ENCODE measurements at places on chromosomes 5 and 9. TPM values are rescaled to one million over a fixed set of nuclear protein-coding genes. Genes with fewer than 3 reads are reported as not detected.

The GCNT4 gene
- total RNA-seq, result 1.8 TPM

The OTULINL gene
- 0.18 TPM for total RNA-seq

The AIF1L gene
- total RNA-seq, result 0.18 TPM

The STKLD1 gene
- 0.28 TPM for total RNA-seq

The COL5A1 gene
- total RNA-seq, result 21.1 TPM

The MTMR12 gene
- total RNA-seq, result 20.3 TPM

The IFNA21 gene
- not detected for total RNA-seq

The IL9 gene
- total RNA-seq, result not detected

The SETD9 gene
- 8.1 TPM for total RNA-seq

- no peaks in the 10 kb centered on the region for H3K27me3 ChIP-seq
- H3K4me3 ChIP-seq, result no peak overlapping the region
- H3K36me3 ChIP-seq, result no peaks in the 10 kb centered on the region
- H3K4me1 ChIP-seq, result no peaks in the 10 kb centered on the region
- DNase-seq, result no peak
Measured at GRCh38 chr5:83340511-83340918, 131.0 kb upstream of the VCAN start.

GRCh38 chr5:143128412-143129071 lies 274.9 kb downstream of the NR3C1 start:
- no peaks in the 10 kb centered on the region for H3K36me3 ChIP-seq
- no peak overlapping the region for H3K27ac ChIP-seq
- no peak for DNase-seq
- H3K4me3 ChIP-seq, result no peak overlapping the region
- H3K27me3 ChIP-seq, result no peaks in the 10 kb centered on the region

GRCh38 chr9:103041961-103042360 lies 46.8 kb downstream of the CYLC2 start:
- no peaks in the 10 kb centered on the region for H3K36me3 ChIP-seq
- DNase-seq, result no peak
- no peaks in the 10 kb centered on the region for H3K4me1 ChIP-seq
- H3K27me3 ChIP-seq, result no peaks in the 10 kb centered on the region
- H3K27ac ChIP-seq, result no peak overlapping the region

GRCh38 chr5:115297031-115297430 lies 577 bp upstream of the CCDC112 start:
- H3K36me3 ChIP-seq, result no peaks in the 10 kb centered on the region
- H3K27me3 ChIP-seq, result no peaks in the 10 kb centered on the region
- H3K4me1 ChIP-seq, result no peaks in the 10 kb centered on the region
- H3K27ac ChIP-seq, result no peak overlapping the region
- peak overlapping the region; percentile 42 for H3K4me3 ChIP-seq

GRCh38 chr5:107499237-107499636 lies 171.5 kb downstream of the EFNA5 start:
- H3K4me3 ChIP-seq, result no peak overlapping the region
- H3K27me3 ChIP-seq, result no peaks in the 10 kb centered on the region
- H3K27ac ChIP-seq, result no peak overlapping the region
- H3K36me3 ChIP-seq, result no peaks in the 10 kb centered on the region

- H3K36me3 ChIP-seq, result no peaks in the 10 kb centered on the region
- H3K27ac ChIP-seq, result peak overlapping the region; percentile 28
- peaks cover 8% of the 10 kb centered on the region for H3K4me1 ChIP-seq
- no peak for DNase-seq
- peak overlapping the region; percentile 37 for H3K4me3 ChIP-seq
Measured at GRCh38 chr5:93151896-93152295, 429.1 kb downstream of the NR2F1-AS1 start.

- H3K4me1 ChIP-seq, result no peaks in the 10 kb centered on the region
- H3K27me3 ChIP-seq, result no peaks in the 10 kb centered on the region
- H3K4me3 ChIP-seq, result no peak overlapping the region
Measured at GRCh38 chr5:137486707-137487106, 12.4 kb downstream of the SPOCK1 start.

DNA sequence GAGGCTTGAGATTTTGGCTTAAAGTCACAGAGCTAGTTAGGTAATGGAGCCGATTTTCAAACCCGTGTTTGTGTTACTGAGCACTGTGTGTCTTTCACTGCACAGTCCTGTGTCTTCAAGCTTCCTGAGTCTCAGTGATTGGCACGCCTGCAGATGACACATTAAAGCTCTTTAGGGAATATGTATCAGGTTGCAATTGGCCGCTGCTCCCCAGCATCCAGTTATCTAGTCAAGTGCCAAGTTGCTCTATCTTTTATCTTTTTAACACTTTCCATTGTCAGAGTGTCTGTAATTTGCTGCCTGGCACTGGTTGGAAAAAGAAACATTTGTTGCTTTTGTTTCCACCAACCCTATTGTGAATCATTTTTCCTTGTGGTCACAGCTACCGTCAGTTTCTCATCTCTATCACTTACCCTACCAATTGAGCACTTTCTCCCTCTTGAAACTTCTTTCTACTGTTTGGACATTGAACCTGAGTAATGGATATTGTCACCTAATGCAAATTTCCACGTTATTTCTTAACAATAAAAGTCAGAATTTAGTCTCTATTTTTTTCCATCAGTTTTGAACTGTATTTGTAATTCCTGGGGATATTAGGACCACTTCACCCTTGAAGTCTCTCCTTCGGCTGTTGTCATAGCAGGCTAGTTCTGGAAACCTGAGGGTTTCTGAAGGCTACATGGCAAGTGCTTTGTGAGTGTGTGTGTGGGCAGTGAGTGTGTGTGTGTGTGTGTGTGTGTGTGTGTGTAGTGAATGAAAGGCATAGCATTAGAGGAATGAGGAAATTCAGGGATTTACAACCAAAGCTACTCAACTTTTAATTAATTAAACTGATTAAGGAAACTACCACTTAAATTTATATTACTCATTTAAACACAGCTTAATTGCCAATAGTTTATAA lies 274.3 kb downstream of the ISL1 start:
- no peak overlapping the region for H3K4me3 ChIP-seq
- H3K36me3 ChIP-seq, result no peaks in the 10 kb centered on the region
- no peak overlapping the region for H3K27ac ChIP-seq
- H3K4me1 ChIP-seq, result no peaks in the 10 kb centered on the region
- no peak for DNase-seq

GRCh38 chr5:58628626-58629025 lies 45.8 kb downstream of the RAB3C start:
- no peak overlapping the region for H3K27ac ChIP-seq
- no peak overlapping the region for H3K4me3 ChIP-seq
- H3K36me3 ChIP-seq, result no peaks in the 10 kb centered on the region
- no peaks in the 10 kb centered on the region for H3K4me1 ChIP-seq
- no peak for DNase-seq

DNA sequence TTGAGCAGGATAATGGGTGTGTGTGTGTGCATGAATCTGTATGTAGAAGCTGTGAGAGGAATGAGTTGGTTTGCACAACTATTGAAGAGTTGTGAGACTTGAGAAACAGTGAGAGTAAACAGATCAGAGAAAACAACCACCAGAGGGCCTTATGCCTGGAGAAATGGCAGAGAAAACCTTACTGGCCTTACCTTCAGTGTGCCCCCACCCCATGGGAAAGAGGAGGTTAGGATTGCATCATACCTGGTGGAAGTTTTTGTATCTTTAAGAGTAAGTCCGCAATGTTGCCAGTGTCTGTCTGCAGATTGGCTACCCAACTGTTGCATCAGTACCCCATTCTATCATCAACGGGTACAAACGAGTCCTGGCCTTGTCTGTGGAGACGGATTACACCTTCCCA lies 1909.4 kb upstream of the WWC1 start:
- no peak overlapping the region for H3K27ac ChIP-seq
- no peak for DNase-seq
- H3K4me3 ChIP-seq, result no peak overlapping the region
- no peaks in the 10 kb centered on the region for H3K36me3 ChIP-seq
- no peaks in the 10 kb centered on the region for H3K27me3 ChIP-seq
- no peaks in the 10 kb centered on the region for H3K4me1 ChIP-seq

- no peak overlapping the region for H3K27ac ChIP-seq
- H3K4me3 ChIP-seq, result no peak overlapping the region
- no peaks in the 10 kb centered on the region for H3K36me3 ChIP-seq
- no peaks in the 10 kb centered on the region for H3K4me1 ChIP-seq
- DNase-seq, result peak; percentile 3
Measured at GRCh38 chr5:31664566-31664965, 25.6 kb downstream of the PDZD2 start.

DNA sequence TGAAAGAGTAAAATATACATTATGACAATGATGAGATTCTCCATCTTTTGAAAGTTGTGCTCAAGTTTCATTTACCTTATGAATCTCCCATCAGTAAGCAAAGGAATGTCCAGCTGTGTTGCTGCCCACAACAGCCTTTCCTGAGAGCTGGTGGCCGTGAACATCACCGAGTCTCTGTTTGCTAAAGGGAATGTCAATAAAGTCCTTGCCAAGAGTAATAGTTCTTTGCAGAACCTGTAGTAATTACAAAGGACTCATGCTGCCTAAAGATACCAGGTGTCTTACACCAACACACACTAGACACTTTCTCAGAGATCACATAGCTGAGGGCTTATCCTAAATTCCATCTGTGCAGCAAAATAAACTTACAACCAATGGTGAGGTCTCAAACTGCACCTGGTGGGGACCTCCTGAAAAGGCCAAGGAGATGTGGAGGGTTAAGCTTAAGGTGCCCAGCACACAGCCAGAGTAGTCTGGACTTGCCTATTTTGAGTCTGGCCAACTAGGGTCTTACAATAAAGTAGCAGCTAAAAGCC lies 111.1 kb upstream of the DAPK1 start:
- no peaks in the 10 kb centered on the region for H3K36me3 ChIP-seq
- no peak for DNase-seq
- peaks cover 2% of the 10 kb centered on the region for H3K27me3 ChIP-seq

DNA sequence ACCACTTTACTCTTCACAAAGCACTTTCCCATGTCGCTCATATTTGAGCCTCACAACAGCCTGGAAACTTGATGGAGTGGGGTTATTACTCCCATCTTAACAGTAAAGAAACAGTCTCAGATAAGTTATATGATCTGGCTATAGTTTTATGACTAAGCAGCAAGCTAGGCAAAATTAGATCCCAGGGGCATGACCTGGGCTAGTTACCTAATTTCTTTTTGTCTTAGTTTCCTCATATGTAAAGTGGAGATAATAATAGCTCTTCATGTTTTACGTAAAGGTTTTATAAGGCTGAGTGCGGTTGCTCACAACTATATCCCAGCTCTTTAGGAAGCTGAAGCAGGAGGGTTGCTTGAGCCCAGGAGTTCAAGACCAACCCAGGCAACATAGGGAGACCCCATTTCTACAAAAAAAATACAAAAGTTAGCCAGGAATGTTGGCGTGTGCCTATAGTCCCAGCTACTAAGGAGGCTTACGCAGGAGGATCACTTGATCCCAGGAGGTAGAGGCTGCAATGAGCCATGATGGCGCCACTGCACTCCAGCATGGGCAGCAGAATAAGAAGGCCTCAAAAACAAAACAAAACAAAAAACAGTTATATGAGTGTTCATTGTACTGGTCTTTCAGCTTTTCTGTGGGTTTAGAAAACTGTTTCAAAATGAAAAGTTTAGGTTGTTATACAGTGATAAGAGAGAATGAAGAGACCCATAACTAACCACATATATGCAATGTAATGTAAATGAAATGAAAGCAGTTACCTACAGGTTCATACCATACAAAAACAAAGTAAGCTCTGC lies 6.5 kb upstream of the PLIN2 start:
- no peak overlapping the region for H3K27ac ChIP-seq
- DNase-seq, result peak; percentile 44
- H3K36me3 ChIP-seq, result no peaks in the 10 kb centered on the region
- peaks cover 15% of the 10 kb centered on the region for H3K4me1 ChIP-seq
- H3K4me3 ChIP-seq, result no peak overlapping the region
- no peaks in the 10 kb centered on the region for H3K27me3 ChIP-seq

DNA sequence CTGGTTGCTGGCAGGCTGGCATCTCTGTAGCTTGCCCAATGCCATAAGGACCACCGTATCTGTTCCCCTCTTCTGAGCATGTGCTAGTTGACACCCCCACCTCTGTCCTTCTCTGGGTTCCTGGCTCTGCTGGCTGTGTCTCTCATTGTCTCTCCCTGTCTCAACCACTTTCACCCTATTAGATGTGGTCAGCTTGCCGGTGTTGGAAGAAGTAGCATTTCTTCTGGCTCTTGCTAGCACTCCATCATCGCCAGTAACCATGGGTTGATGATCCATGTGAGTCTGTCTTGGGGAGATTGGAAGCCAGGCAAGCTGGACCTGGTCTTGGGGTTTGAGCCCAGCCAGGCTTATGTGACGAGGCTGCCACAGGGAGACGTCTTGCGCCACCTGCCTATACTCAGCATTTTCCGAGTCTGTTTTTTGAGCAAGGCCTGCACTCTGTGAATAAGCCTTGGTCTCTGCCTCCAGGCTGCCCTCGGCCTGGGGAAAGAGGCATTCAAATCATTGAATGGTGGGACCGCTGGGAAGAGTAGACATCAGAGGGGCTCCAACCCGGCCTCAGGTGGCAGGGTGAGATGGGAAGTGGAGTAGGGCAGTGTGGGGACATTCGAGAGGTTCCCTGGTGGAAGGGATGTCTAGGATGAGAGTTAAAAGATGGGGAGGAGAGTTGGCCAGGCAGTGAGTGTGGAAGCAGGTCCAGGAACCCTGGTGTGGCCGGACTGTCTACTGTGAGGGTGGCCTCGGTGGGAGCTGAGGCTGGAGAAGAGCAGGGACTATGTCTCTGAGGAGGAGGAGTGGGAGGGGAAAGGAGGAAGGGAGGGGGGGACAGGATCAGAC lies 74.3 kb downstream of the ZNF618 start:
- H3K27ac ChIP-seq, result no peak overlapping the region
- H3K4me1 ChIP-seq, result peaks cover 25% of the 10 kb centered on the region
- DNase-seq, result no peak
- no peaks in the 10 kb centered on the region for H3K27me3 ChIP-seq
- H3K4me3 ChIP-seq, result no peak overlapping the region
- H3K36me3 ChIP-seq, result peaks cover 2% of the 10 kb centered on the region

- peak; percentile 66 for DNase-seq
- no peak overlapping the region for H3K4me3 ChIP-seq
- peak overlapping the region; percentile 90 for H3K27ac ChIP-seq
- peaks cover 20% of the 10 kb centered on the region for H3K4me1 ChIP-seq
Measured at GRCh38 chr5:72451741-72452505, 55.3 kb downstream of the ZNF366 start.

DNA sequence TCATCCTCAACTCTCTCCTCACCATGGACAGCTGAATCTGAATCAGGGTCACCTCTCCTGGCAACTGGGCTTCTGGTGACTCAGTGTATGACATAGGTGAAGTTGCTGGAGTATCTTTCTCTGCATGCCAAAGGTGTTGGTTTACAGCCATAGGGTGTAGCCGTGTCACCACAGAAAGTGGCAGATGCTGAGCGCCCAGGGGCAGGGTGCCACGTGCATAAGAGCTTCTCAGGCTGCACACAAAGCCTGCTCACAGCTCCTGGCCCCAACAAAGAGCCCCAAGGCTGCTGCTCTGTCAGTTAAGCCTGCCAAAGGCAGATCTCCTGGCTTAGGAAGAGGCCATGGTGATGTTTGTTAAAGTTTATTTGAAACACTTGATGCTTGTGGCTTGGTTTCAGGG lies 297.7 kb upstream of the WWC1 start:
- H3K27me3 ChIP-seq, result peaks cover 2% of the 10 kb centered on the region
- no peaks in the 10 kb centered on the region for H3K36me3 ChIP-seq
- no peaks in the 10 kb centered on the region for H3K4me1 ChIP-seq
- H3K4me3 ChIP-seq, result no peak overlapping the region

- DNase-seq, result peak; percentile 12
- H3K4me3 ChIP-seq, result no peak overlapping the region
- peaks cover 6% of the 10 kb centered on the region for H3K27me3 ChIP-seq
- no peaks in the 10 kb centered on the region for H3K36me3 ChIP-seq
- no peak overlapping the region for H3K27ac ChIP-seq
- H3K4me1 ChIP-seq, result no peaks in the 10 kb centered on the region
Measured at GRCh38 chr5:14944996-14945395, 73.4 kb upstream of the ANKH start.

- DNase-seq, result no peak
- H3K4me1 ChIP-seq, result no peaks in the 10 kb centered on the region
- H3K36me3 ChIP-seq, result peaks cover 32% of the 10 kb centered on the region
- no peak overlapping the region for H3K4me3 ChIP-seq
- H3K27me3 ChIP-seq, result no peaks in the 10 kb centered on the region
Measured at GRCh38 chr5:69105996-69106906, 12.4 kb downstream of the SLC30A5 start.
